HCT116 (cell line): ENCODE measurements at places on chromosomes 3 and 15.

GRCh38 chr3:62094461-62094860 is 278.9 kb downstream of the FEZF2 start:
- DNase-seq = no peak

DNA sequence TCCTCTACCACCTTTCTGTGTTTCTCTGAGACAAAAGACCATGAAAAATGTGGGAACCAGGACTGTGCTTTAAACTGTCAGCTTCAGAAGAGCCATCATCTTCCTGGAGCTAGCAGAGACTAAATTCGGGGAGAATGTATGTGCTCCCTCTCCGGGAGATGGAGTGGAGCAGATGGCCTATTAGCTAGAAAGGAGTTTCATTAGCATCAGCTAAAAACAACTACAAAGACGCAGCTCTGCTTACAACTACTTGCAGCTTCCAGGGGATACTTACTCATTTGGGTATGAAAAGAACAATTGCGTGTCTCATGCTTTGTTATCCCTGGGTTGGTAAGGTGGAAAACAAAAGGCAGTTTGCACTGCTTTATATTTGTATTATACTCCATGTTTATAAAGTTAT is 159.6 kb downstream of the MFSD1 start:
- DNase-seq = no peak

DNA sequence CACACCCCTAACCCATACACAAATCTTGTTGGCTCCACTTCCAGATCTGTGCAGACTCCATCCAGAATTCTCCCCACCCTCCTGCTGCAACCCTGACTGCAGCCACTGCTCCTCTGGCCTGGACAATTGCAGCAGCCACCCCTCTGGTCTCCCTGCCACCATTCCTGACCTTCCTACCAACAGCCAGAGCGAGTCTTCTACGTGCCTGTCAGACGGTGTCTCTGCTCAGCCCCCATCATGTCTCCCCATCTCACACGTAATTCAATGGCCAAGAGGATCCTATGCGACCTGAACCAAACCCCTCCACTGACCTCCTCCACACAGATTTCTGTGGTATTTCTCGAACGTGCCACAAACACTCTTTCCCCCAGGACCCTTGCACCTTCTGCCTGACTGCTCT is 103.3 kb downstream of the TPRA1 start:
- no peak for DNase-seq

DNA sequence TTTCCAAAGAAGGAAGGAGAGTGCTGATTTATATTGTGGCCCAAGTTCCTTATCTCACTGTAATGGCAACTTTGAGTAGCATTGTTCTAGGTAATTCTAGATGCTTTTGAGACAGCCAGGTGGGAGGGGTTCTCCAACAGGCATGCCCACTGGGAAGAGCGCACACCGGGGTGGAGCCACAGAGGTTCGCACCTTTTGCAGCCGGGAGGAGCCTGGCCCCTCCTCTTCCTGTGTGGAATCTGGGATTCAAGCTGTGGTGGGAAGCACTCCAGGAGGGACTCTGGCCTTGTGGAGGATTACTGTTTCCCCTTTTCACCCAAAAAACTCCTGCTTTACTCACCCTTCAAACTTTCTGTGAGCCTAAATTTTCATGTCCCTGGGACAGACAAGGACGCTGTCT is 53.1 kb downstream of the CFAP20DC start:
- no peak for DNase-seq

- DNase-seq = no peak
These were observed 37.8 kb downstream of the LARS2 start for GRCh38 chr3:45426161-45426560.

GRCh38 chr15:64136347-64136746 is 15.2 kb upstream of the SNX22 start:
- no peak for DNase-seq

DNA sequence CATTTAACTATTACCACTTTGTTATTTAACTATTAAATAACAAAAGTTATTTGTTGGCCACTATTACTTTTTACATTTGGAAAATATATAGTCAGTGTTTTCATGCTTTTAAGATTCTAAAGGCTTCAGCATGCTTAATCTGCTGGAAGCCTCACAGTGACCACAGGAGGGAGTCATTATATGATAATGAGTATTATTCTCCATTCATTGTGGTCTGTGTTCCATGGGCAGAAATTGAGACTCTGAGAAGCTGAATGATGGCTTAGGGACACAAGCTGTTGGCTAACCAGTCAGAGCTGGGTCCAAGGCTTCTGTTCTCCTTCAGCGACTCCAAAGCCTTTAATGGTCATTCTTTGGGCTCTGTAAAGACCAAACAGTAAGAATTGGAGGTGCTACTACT is 64.7 kb downstream of the BFSP2 start:
- DNase-seq = no peak

- DNase-seq = no peak
These were observed 28.0 kb downstream of the SENP7 start for GRCh38 chr3:101484805-101485620.

GRCh38 chr3:172315401-172316091 is 132.7 kb downstream of the GHSR start:
- peak; percentile 35 for DNase-seq

DNA sequence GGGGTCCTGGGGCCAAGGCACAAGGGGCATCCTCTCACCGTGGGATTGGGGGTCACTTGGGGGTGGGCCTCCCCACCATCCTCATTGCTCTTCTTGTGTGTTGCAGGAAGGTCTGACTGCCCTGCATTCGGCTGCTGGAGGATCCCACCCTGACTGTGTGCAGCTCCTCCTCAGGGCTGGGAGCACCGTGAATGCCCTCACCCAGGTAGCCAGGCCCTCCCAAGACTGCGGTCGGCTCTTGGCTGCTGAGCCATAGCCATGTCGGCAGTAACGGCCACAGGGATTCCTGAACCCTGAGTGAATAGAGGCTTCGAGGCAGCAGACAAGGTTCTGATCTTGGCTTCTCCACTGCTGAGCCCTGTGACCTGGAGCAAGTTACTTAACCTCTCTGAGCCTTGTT is 19.7 kb downstream of the ANKDD1A start:
- DNase-seq = no peak

DNA sequence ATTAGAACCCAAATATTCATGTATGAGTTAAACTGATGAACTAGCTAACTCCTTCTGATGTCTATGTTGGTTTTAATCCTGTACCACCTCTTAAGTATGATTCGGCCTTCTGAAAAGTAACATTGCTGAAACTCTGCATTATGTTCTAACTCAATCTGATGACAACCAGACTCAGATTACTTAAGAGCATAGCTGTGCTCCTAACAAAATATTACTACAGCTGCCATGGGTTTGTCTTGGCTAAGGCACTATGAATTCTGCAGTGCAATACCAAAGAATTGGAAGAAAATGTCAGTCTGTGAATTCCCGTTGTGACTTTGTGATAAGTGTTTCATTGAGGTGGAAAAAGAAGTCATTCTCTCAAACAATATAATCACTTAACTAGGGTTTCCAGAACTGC is 224.4 kb downstream of the ZMAT3 start:
- DNase-seq = no peak

- no peak for DNase-seq
These were observed 120.5 kb downstream of the XXYLT1 start for GRCh38 chr3:195150181-195151118.

- DNase-seq = peak; percentile 12
These were observed 552.4 kb upstream of the CCDC54 start for GRCh38 chr3:106824856-106825255.

GRCh38 chr15:85480923-85481322 is 100.5 kb downstream of the AKAP13 start:
- DNase-seq = no peak

DNA sequence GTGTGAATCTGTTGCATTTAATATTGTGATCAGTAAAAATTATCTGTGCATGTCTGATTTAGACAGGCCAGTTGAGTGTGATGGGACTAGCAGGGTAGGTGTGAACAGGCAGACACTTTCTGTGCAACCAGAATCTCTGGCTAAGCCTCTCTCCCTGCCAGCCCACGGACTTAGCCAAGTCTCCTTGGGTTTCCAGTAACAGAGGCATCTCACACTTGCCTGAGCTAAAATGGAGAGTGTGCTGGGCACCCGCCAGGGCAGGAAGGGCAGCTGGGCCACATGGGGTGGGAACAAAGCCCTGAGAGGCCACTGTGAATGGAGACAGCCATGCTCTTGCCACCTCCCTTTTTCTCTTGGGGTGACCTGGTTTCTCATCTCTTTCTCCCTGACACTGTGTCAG is 12.5 kb upstream of the RPS27L start:
- no peak for DNase-seq

GRCh38 chr3:165196577-165197480 is 645 bp upstream of the SLITRK3 start:
- no peak for DNase-seq

GRCh38 chr3:15899388-15899787 is 101.6 kb upstream of the ANKRD28 start:
- peak; percentile 40 for DNase-seq

GRCh38 chr3:158683230-158683962 is 10.9 kb upstream of the LXN start:
- no peak for DNase-seq

DNA sequence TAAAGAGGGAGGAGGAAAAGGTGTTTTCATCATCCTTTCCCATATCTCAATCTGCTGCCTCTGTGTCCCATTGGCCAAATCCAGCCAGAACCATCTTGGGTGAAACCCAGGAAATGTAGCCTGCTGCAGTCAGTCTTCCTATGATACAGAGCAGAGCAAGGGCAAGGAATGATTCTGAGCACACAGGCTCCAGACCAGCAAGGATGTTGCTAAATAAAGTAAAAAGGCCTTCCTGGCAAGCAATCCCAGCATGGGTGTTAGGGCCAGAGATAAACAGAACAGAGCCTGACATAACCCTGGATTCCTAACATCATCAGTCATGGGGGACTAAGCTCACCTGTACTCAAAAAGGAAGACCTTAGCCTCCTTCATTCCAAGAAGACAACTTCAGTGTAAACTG is 90.7 kb upstream of the AGTR1 start:
- DNase-seq = no peak

DNA sequence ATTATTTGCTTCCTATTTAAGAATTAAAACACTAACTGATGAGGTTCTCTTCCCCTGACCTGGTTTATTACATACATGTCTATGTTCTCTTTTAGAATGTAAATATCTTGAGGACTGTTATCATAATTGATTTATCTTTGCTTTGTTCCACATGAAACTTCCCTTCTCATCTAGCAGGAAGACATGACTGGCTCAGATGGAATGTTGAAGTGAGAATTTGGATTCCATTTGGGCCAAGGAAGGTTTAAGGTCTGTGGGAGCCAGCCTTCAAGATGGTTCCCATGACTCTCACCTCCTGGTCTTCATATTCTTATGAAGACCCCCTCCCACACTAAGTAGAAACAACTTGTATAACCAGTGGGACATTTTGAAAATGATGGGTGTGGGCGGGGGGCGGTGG is 222.2 kb upstream of the GADL1 start:
- no peak for DNase-seq

DNA sequence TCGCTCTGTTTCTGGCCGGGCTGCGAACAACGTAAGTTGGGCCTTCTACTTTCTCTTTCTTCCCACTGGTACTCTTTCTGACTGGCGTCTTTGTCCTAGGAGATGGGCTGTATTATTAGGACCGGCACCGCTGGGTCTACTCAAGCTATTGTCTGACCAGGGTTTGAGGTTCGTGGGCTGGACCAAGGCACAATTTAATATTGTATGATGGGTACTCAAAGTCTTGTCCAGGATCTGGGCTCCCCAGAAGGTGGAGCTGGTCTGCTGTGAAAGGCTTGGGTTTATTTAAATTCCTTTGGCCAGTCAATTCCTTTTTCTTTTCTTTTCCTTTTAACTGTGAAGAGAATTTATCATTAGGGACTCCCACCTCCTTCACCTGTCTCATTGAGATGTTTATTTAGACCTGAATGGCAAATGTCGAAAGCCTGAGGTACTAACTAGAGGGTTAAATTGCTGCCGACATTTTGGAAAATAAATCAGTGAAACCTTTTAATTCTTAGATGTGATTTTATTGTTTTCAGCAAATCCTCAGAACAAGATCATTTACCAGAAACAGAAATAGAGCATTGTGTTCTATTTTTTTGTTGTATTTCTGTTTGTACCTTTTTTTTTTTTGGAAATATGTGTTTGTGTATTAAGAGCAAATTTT is 410 bp downstream of the LRRC49 start:
- no peak for DNase-seq

DNA sequence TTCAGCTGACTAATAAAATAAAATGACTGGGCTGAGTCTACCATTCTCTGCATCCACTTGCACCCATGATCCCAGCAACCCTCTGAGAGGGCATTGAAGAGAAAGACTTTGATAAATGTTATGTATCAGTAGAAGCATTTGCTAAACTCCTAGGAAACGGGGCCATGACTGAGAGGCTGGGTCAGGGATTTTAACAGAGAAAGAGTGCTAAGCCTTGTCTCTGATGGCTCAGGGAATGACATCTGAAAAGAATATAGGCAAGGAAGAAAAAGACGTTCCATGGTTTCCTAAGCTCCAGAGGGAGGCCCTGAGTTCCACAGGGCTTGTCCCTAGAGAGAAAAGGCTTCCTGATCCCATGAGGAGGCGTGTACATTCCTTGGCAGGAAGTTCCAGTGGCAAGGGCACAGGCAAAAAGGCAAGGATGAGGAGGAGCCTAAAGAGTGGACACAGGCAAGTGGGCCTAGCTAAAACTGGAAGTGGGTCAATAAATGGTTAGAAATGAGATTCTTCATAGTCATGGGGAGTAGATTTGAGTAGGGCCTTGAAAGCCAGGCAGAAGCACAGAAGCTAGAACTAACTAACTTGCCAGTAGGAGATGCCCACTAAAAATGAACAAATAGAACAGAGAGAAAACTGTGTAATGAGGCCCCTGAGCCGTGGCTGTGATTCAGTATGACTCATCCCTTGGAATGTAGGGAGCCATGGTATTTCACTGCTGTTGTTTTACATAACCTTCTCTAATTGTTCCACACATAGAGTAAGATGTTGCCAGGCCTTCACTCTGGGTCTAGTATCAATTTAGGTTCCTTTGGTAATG is 44.9 kb upstream of the MANF start:
- peak; percentile 83 for DNase-seq

GRCh38 chr3:12323237-12323636 is 34.4 kb downstream of the PPARG start:
- no peak for DNase-seq

GRCh38 chr3:25306705-25307104 is 121.4 kb upstream of the RARB start:
- no peak for DNase-seq

- DNase-seq = no peak
These were observed 1.5 kb downstream of the CRBN start for GRCh38 chr3:3177861-3178497.

- DNase-seq = no peak
These were observed 13.4 kb upstream of the TBC1D5 start for GRCh38 chr3:17755836-17756235.

- DNase-seq = no peak
These were observed 49.1 kb upstream of the SEC22A start for GRCh38 chr3:123152687-123153086.

- DNase-seq = no peak
These were observed at the start of gene KCNAB1 for GRCh38 chr3:156120528-156121251. KCNAB1 (plus strand) TSS chr3:156120578.

- DNase-seq = no peak
These were observed 975.5 kb upstream of the CFAP20DC start for GRCh38 chr3:60025096-60026050.

DNA sequence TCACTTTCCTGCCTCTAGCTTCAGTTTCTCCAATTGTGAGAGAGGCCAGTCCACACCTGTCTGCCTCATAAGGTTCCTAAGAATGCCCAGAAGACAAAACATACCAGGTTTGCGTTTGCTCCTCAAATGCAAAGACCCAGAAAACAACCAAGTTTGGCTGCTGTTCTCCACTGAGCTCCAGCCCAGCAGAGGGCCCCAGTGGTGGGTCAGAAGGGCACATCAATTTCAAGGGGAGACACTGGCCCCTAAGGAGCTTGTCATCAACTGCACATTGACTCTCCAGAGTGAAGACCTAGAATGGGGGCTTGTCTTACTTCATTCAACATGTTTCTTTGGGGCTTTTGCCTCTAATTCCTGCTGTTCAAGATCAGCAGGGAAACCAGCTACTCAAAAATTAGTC is 127.9 kb upstream of the SLC6A11 start:
- DNase-seq = no peak
